Stimulated activated CD4-positive, alpha-beta T cell treated with anti-CD3 and anti-CD28 coated beads, Interleukin-4, amount 100 ng/mL, for 48 hours (primary cell): ENCODE measurements at places on chromosomes 1 and 21.

DNA sequence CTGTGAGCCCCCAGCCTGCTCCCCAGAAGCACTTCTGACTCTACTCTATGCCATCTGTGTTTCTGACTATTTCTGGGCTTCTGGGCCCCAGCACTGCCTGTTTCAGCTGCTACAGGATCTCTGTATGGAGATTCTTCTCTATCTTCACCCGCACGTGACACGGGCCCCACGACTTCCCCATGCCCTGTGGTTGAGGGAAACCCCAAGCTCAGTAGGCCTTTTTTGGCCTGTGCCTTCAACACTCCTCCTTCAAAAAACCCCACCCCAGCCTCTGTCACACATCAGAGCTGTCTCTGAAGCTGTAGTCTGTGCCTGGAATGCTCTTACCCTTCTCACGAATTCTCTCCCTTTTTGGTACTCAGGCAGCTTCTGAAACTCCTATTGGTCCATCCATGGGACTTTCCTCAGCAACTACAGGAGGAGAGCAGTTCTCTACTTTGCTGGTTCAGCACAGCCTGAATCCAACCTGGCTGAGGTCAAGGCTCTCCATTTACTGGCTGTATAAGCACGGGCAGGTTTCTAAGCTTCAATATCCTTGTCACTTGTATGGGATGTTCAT, 2.0 kb upstream of the NID1 start:
- peak; percentile 54 for DNase-seq

DNA sequence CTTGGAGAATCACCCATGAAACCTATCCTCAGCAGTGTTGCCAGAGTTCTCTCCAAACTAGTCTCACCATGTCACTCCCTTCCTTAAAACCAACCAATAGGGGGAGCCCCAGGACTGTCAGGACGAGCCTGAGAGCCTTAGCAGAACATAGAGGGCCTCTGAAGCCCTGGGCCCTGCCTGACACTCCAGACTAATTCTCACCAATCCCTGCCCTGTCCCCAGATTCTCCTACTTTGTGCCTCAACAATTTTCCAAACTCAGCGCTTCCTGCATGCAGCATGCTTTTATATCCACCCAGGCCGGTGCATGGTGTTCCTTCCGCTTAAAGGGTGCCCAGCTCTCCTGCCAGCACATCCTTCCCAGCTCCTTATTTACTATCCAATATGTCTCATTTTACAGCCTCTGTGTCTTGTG, 42.7 kb downstream of the HSD3B1 start:
- no peak for DNase-seq

GRCh38 chr1:2588661-2589430, 2.3 kb downstream of the PRXL2B start:
- DNase-seq, result no peak

DNA sequence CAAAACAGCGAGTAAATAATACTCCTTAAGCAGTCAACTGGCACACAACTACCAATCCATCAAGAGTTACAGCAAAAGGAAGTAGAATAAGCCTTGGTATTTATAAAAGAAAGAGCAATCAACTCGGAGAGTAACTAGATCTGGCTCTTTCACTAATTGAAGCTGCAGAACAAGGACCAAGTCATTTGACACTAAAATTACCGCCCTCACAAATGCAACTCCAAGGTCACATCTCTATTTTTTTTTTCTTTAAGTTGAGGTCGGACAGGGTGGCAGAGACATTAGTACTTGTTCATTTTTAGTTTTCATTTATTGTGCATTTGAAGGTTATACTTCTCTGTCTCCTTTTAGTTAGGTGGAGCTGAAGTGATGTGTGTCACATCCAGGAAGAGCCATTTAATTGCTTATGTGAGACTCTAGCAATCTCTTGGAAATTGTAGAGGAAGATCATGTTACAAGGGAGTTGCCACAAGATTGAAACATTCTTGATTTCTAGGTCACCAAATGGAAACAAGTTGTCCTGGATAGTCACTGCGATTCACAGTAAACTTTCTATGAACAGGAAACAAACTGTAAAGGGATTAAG, 138.1 kb upstream of the ADAMTS5 start:
- DNase-seq, result no peak

DNA sequence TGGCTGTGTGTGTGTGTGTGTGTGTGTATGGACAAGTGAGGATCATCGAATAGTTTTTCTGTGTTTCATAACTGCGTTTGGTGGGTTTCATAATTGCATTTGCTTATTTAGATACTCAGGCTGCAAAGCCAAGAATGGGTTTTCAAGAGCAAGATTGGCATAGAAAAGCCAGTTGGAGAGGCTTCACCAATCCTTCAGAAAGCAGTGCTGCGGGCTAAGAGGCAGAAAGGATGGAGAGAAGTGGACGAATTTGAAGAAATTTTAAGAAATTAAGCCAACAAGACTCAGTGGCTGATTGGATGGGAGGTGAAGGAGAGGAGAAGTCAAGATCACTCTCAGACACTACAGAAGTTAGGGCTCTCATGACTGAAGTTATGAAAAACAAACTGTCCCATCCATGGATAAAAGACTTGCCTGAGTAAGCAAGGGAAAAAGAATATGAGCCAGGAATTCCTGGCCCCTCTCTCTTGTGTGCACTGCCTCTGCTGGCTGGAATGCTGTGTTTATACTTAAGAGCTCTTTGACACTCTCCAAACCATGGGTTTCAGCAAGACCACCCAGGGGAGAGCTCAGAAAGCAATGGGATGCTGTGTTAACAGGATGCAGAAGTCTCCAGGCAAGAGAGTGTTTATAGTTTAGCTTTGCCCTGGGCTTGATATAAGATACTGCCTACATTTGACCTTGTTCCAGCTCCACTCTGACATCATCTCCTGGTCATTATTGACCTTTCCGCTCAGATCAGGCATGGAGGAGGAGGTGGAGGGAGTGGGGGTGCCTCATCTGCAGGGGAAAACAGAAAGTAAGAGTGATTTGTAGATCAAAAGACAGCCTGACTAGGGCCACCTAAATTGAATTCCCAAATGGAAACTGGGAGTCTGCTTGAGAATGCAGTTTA, 232.0 kb upstream of the PLXNA2 start:
- DNase-seq, result no peak

DNA sequence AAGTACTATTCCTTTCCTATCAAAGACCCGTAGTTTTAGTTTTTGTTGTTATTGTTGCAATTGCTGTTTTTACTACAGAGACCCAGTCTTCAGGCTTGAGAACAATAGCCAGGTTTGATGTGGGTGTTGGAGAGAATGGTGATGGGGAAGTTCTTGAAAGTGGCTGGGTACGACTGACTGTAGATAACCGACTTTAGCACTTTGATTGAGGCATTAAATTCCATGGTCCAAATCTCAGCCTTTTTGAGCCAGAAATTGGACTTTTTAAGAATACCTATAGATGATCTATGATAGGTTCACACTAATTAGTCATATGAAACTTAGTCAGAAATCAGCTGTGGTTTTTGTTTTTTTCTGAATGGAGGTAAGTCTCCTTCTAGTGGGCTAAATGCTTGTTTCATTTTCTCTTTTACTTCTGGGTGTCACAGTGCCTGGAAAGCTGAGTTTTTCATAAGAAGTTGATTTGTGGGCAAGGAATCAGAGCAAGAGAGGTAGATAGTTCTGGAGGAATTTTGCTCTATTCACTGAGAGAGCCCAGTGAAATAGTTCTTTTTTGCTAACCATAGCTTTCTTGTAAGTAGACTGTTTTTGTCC, 2.8 kb downstream of the PPIH start:
- no peak for DNase-seq
